ENCODE measurements at places on chromosomes 1 and 21. TPM values are rescaled to one million over a fixed set of nuclear protein-coding genes. Genes with fewer than 3 reads are reported as not detected.

The SPRR3 gene
- not detected for total RNA-seq

GRCh38 chr21:35357041-35357780 lies 308.1 kb upstream of the RUNX1 start:
- DNase-seq, result no peak

- DNase-seq, result no peak
These were observed 159.2 kb downstream of the HFM1 start for GRCh38 chr1:91245435-91245834.

- DNase-seq, result peak; percentile 79
These were observed 112.5 kb downstream of the USH2A start for GRCh38 chr1:216310776-216311175.

- no peak for DNase-seq
These were observed 13.8 kb downstream of the UBE4B start for GRCh38 chr1:10046356-10047085.

- DNase-seq, result no peak
These were observed 246.8 kb downstream of the LMO4 start for GRCh38 chr1:87575528-87575927.

Measured in SK-MEL-5 (cell line).